ENCODE measurements at places on chromosomes 2 and 18.
A peak's percentile ranks its signal among the peaks of the same experiment; 100 is the strongest.

DNA sequence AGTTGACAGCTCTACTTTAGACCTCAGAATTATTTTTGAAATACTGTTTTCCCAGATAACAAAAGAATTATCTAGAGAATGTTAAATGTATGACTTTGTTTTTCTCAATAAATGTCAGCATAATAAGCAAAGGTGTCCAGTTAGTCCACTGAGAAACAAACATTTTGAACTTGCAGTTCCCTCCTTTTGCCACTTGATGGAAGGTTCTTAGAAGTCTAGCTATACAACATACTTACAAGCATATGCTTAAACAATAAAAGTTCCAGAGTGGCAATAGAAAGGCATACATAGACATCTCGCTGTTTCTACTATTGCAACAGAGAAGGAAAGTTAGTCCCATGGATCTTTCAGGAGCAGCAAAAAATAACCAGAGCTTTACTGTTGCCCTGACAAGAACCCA lies 11.8 kb downstream of the NDUFA10 start:
- no peak for DNase-seq

DNA sequence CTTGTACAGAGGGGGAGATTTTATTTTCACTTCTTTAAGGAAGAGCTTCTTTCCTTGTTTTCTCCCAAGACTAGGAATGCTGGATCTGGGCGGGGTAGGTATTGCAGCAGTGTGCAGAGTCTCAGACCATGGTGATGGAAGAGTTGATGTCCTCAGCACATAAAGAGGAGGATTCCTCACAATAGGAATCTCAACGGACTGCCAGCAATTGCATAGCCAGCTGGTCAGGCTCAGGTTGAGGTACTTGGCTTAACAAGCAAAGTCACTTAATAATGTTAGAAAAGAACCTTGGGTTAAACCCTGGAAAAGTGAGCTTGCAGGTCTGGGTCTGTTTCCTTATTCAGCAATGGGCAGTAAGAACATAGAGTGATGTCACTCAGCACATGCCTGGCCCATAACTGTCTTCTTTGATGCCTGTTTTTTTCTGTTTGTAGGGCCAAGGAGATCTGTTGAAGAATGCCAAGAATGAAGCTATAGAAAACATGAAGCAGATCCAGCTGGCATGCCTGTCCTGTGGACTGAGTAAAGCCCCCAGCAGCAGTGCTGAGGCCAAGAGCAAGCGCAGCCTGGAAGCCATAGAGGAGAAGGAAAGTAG lies 342.1 kb downstream of the PLCL1 start:
- DNase-seq: no peak

DNA sequence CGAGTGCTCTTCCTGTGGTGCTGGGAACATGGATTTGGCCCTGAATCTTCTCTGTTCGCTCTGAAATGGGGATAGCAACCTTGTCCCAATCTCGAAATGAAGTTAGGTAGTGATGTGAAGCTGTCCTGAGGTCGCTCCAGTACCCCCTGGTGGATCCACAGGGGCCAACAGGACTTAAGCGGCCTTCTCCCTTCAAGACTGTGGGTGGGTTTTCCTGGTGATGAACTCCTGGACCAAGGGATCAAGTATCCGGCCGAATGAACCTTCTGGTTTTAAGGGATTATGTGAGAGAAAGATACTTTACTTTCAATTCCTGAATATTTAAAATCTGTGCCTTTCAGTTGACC lies 156.5 kb downstream of the NAPG start:
- DNase-seq: no peak

DNA sequence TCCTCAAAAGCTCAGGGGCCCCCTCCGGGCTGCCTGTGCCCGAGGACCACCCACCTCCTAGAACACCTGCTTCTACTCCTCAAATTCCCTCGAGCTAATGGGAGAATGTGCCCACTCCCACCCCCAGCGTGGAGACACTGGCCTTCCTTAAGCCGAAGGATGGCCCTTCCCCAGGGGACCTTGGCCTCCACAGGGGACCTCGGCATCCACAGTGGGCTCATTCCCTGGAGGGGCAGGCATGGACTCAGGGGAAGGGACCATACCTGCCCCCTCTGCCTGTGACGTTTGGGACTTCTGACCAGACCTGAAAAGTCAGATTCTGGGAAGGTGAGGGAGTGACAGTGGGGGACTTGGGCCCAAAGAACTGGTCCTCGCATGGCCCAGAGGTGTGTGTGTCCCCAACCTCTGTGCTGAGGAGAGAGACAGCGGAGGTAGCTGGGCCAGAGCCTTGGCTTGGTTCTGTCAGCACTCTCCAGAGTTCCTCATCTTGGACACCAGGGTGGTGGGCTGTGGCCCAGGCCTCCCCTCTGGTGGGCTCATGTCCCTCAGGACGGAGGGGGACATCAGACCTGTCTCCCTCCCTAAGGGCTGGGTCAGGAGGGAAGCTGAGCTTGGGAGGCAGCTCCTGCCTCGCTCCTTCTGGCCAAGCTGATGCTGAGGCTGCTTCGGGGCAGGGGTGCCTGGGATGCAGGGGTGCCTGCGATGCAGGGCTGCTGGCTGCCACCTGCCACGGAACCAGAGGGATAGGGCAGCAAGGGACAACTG lies 240.4 kb downstream of the HAUS1 start:
- DNase-seq: peak; percentile 14

- no peak for DNase-seq
Observed at GRCh38 chr2:95698146-95698545, 106.3 kb downstream of the TRIM43 start.

DNA sequence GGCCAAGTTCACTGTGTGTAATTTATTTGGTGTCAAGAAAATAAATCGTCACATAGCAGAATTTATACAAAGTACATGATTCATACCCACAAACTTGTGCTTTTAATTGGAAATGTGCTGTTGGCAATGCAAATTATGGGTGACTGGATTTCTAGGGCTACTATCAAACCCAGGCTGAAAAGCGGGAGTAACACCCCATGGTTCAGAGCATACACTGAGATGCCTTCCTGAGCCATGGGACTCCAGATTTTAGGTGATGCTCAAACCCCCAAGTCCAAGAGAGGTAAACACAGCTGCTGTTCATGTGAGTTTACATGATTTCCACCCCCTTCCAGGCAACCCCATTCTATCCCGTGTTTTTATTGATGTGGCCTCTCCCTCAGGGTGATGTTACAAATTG lies 565.9 kb upstream of the ID2 start:
- DNase-seq: no peak

DNA sequence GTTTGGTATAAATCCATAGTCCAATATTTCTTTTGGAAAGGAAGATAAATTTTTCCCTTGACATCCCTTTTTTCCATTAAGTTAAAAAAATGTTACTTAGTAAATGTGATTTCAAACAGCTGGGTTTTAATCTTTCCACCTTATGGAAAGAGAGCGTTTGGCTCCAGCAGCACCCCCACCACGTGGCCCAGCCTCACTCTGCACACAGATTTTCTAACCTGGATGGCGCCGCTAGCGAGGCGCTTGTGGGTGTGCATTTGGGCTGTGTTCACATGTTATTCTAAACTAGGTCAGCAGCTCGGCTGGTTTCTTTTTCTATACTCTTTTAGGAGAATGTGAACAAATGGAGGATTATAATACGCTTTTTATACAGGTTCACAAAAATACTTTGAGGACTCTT lies 218.0 kb downstream of the LDLRAD4 start:
- peak; percentile 92 for DNase-seq

GRCh38 chr2:159561786-159562185 lies 54.6 kb downstream of the BAZ2B start:
- DNase-seq: no peak

- DNase-seq: no peak
Observed at GRCh38 chr18:22946846-22947245, 13.7 kb downstream of the RBBP8 start.
